Left kidney (tissue), 8 donors: ENCODE measurements at places on chromosomes 11 and 22.

GRCh38 chr11:86523738-86524619, 148.4 kb downstream of the ME3 start:
- DNase-seq = no peak

DNA sequence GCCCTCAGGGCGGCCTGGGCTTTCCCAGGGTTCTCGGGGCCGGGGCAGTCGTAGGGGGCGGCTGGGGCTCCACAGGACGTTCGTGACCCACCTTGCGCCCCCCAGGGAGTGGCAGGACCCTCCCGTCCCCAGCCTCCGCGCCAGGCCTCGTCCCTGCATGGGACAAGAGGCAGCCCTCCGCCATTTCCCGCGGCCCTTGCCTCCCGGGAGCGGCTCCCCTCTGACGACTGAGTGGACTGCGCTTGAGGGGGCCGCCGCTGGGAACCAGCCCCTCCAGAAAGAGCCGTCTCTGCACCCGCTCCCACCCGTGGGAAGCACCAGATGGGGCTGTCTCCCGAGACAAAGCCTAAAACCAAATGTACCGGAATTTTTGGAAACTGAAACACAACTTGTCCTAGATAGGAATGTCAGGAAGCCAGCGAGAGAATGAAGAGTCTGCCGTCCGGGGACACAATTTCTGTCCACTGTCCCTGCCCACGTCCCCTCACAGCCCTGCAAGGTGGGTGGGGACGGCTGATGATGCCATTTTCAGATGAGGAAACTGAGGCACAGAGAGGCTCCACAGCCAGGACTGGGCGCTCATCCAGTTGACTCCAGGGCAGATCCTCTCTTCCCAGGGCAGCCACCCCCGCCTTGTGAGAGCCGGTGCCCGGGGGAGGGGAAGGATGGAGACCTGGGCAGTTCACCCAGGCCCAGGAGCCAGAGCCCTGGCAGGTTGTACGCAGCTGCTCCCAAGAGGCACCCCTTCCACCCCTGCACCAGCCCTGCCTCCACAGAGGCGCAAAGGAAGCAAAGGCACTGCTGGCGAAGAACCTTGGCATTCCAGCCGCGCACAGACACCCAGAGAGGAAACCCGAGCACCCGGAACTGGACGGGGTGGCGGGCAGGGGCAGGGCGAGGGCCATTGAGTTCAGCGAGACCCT, 18.1 kb upstream of the PICK1 start:
- DNase-seq = no peak

DNA sequence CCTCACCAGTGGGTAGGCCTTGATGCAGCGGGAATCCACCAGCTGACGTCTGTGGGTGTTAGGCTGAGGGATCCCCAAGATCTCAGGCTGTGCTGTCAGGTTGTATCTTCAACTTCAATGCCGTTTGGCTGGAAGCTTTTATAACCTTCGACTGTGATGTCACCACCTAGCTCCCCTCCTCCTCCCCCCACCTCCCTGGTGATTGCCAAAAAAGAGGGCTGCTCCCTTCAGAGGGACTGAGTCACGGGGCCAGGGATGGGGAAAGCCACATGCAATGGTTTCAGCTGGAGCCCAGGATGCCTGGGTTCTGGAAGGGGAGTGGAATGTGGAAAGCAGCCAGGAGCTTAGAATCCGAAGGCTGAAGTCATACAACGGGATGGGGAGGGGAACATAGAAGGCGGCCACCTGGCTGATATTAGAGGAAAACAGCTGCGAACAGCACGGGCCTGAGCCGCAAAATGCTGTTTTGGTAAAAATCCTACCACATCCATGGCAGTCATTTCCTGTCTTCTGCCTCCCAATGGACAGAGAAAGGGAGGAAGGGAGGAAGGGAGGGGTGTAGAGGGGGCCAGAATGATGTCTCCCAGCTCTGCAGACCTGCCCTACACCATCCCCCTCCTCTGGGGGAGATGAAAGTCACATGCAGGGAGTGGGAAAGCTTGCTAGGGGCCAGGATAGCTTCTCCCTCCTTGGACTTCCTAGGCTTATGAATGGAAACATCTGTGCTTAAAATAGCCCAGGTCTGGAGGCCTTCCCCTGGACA, at the start of gene LRRN4CL:
Gene LRRN4CL, minus strand, starts transcription at position 110 of the 763 bp plus-strand sequence. CDS start 1,022 bp downstream, outside the sequence.
- DNase-seq = no peak

DNA sequence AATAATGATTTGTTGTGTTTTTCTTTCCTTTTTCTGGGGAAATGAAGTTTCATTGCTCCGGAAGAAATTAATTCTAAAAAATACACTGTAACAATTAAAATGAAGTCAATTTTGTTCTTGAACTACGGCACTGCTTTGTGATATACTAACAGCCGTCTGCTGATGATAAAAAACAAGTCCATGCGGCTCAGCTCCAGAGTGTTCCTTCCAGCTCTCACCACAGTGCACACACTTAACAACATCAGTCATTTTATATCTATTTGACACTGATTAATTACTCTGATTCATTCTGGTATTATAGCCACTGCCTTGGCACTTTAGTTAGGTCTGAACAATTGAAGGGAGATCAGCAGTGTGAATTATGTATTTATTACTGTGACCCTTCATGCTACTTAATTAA, 97.4 kb upstream of the SLC6A5 start:
- no peak for DNase-seq

- no peak for DNase-seq
Observed at GRCh38 chr11:30758012-30758411, 171.9 kb upstream of the MPPED2 start.

GRCh38 chr11:124751391-124751740, 689 bp downstream of the VSIG2 start:
- no peak for DNase-seq
